Effector memory CD8-positive, alpha-beta T cell (primary cell): ENCODE measurements at places on chromosomes 11 and 22.

GRCh38 chr11:132072044-132072857, 701.8 kb downstream of the NTM start:
- no peak for DNase-seq

DNA sequence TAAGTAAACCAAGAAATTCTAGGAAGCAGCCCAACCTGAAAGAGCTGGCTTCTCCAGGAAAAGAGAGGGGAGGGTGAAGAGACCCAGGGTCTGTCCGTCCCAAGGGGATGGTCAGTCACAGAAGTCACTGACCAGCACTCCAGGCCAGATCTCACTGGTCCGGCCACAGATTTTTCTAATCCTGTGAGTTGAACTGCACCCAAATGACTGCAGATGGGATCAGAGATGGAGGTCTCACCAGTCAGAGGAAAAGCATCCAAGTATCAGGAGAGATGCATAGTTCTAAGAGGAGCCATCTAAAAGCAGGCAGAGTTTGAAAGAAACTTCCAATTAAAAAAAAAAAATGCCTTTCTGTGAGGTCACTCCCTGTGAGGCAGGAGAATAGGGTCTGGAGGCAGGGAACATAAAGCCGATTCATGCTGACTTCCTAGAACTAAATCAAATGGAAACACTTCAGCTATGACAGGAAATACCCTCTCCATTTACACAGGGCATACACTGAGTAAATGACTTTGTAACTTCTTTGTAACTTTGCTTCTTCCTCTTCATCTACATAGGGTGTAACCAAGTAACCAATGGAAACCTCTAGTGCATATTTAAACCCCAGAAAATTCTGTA, 144.5 kb downstream of the CCDC34 start:
- no peak for DNase-seq

GRCh38 chr11:33842236-33842915, 49.5 kb downstream of the LMO2 start:
- no peak for DNase-seq

DNA sequence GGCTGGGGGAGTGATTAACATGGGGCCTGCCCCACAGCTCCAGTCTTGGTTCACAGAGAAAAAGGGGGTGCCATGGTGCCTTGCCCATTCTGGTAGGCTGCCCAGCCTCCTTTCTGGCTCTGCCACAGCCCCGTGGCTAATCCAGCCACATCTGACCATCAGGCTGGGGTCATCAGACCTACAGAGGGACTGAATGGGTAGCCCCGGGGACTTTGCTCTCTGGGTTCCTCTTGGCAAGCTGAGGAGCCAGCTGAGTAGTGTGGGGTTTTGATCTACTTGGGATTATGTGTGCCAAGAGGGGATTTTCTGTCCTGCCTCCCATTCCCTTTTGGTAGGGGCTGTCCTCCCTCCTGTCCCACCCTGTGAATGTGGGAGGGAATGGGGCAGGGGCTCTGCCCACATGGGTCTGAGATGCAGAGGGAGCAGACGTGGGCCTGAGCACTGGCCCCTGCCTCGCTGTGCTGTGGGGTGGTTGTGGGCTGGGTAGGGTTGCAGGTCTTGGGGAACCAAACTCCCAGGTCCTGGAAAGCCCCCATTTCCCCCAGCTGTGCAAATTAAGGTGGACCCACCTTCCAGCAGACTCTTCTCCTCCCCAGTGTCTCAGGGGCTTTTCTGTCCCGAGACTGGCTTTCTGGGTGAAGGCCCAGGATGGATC, 32.0 kb downstream of the CD82 start:
- no peak for DNase-seq

GRCh38 chr22:30426388-30427353, 1.1 kb downstream of the MTFP1 start:
- peak; percentile 89 for DNase-seq

- no peak for DNase-seq
These were observed 1.5 kb downstream of the ZNF143 start for GRCh38 chr11:9462172-9462799.

- DNase-seq, result no peak
These were observed 3.0 kb upstream of the CHEK1 start for GRCh38 chr11:125621995-125622394.
